ENCODE measurements at places on chromosomes 11 and 22. TPM values are rescaled to one million over a fixed set of nuclear protein-coding genes. Genes with fewer than 3 reads are reported as not detected.
A peak's percentile ranks its signal among the peaks of the same experiment; 100 is the strongest.

PCNX3 gene
- total RNA-seq: 43.3 TPM

GRCh38 chr11:65636108-65637031 lies 1.5 kb upstream of the SIPA1 start:
- DNase-seq: no peak
- H3K27ac ChIP-seq: no peak overlapping the region
- no peaks in the 10 kb centered on the region for H3K36me3 ChIP-seq
- peaks cover 4% of the 10 kb centered on the region for H3K27me3 ChIP-seq
- peak overlapping the region; percentile 49 for H3K4me3 ChIP-seq
- H3K4me1 ChIP-seq: peaks cover 8% of the 10 kb centered on the region

DNA sequence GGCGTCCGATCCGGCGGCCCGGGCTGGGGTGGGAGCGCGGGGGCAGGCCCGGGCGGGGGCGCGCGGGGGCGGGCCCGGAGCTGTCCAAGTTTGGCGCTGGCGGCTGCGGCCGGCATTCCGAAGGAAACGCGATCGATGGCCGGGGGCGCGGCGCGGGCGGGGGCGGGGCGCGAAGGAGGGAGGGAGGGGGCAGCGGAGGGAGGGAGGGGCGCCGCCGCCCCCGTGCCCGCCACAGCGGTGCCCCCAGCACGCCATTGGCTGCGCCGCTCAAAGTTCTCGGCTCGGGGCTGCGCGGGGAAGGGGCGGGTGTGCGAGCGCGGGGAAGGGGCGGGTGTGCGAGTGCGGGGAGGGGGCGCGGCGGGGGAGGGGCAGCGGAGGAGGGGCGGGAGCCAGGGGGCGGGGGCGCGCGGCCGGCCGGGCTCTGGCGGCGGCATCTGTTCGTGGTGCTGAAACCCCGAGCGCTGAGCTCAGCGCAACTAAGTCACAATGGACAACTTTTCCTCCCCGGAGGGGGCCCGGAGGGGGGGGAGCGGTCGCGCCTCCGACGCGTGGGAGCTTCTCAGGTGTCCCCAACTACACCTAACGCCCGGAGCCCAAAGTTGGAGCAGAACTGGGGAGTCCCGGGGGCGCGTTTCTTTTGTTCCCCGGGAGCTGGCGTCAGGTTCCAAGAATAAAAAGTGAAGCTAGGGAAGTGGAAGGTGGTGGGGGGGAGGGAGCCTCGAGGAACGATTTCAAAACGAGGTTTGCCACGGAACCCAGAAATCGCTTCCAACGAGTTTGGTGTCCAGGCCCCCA lies 2.2 kb downstream of the PHF21B start:
- peak overlapping the region; percentile 75 for H3K4me3 ChIP-seq
- peaks cover 14% of the 10 kb centered on the region for H3K27me3 ChIP-seq
- H3K4me1 ChIP-seq: peaks cover 32% of the 10 kb centered on the region
- no peaks in the 10 kb centered on the region for H3K36me3 ChIP-seq

- peaks cover 10% of the 10 kb centered on the region for H3K36me3 ChIP-seq
- H3K4me1 ChIP-seq: peaks cover 34% of the 10 kb centered on the region
- H3K4me3 ChIP-seq: no peak overlapping the region
- H3K27ac ChIP-seq: no peak overlapping the region
- H3K27me3 ChIP-seq: no peaks in the 10 kb centered on the region
These were observed 14.5 kb downstream of the MAP6 start for GRCh38 chr11:75654314-75654713.
